ENCODE measurements at places on chromosomes 3 and 15.

DNA sequence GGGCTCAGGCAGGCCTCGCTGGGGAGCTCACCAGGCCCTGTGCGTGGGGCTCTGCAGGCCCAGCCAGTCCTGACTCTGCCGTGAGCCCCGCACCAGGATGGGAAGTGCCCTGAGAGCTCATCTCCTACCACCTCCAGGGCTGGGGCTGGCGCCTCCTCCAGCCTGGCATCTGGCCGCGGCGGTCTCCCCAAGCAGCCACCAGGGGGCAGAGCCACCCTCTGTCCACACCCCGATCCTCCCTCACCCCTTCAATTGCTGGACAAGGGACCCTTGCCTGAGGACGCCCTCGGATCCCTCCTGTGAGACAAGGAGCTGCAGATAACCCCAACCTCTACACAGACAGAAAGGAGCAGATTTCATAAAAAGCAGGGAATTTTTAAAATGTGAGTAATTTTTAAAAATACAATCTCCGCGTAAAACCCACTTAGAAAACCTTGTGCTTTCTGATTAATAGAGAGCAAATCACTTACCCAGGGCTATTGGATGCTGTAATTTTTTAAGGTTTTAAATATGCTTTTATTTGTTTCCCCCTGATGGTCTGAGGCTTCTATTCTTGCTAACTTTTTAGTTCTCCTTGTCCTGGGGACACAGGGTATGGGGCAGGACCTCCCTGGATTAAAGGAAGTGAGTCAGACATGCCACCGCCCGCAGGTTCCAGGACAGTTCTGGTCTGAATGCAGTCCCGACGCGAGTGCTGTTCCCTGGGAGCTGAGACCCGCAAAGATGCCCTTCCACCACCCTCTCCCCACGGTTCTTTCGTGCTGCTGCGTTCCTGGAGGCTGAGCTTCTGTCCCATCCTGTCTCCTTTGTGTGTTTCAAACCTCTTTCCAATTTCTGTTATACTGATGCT, 52.3 kb upstream of the CHRNA7 start:
- H3K4me3 ChIP-seq: no peak overlapping the region
- H3K4me1 ChIP-seq: no peaks in the 10 kb centered on the region
- no peak overlapping the region for H3K27ac ChIP-seq
- ATAC-seq: peak; percentile 62

GRCh38 chr3:6394944-6395343, 466.0 kb upstream of the GRM7 start:
- peaks cover 18% of the 10 kb centered on the region for H3K27me3 ChIP-seq
- H3K4me1 ChIP-seq: no peaks in the 10 kb centered on the region
- H3K4me3 ChIP-seq: no peak overlapping the region
- H3K36me3 ChIP-seq: no peaks in the 10 kb centered on the region

GRCh38 chr3:115099986-115100571, 47.0 kb downstream of the ZBTB20 start:
- peaks cover 25% of the 10 kb centered on the region for H3K36me3 ChIP-seq
- peak overlapping the region; percentile 78 for H3K4me3 ChIP-seq
- peak; percentile 74 for ATAC-seq
- H3K27me3 ChIP-seq: no peaks in the 10 kb centered on the region

DNA sequence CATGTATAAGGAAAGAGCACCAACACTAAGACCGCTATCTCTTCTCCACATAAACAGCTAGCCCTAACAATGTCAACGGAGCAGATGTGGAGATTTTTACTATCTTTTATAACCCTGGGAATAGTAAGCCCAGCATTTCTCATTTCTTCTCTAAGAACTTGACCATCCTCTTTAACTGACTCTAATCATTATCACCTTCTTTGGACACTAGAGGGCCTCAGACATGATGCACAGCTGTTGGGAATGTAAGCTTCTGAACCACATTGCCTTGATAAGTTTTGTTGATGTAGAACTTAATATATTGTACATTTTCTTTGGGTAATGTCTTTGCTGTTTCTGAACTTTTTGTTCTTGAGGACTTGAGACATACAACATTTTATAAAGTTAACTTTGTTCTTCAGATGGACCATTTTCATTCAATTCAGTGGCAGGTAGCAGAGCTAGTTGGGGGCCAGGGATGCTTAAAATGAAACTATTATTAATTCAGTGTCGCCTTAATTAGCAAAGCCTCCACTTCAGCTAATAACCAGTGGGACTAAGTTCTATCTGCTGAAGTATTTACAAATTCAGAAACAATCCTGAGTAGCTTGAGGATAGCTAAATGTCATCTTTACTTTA, 9.6 kb upstream of the TAGLN3 start:
- peak; percentile 74 for ATAC-seq
- no peak overlapping the region for H3K4me3 ChIP-seq
- H3K27me3 ChIP-seq: no peaks in the 10 kb centered on the region
- H3K27ac ChIP-seq: no peak overlapping the region
- H3K4me1 ChIP-seq: peaks cover 16% of the 10 kb centered on the region

GRCh38 chr15:62115847-62116246, 49.1 kb downstream of the C2CD4A start:
- no peak for ATAC-seq
- H3K36me3 ChIP-seq: no peaks in the 10 kb centered on the region
- H3K4me1 ChIP-seq: no peaks in the 10 kb centered on the region
- no peak overlapping the region for H3K27ac ChIP-seq

DNA sequence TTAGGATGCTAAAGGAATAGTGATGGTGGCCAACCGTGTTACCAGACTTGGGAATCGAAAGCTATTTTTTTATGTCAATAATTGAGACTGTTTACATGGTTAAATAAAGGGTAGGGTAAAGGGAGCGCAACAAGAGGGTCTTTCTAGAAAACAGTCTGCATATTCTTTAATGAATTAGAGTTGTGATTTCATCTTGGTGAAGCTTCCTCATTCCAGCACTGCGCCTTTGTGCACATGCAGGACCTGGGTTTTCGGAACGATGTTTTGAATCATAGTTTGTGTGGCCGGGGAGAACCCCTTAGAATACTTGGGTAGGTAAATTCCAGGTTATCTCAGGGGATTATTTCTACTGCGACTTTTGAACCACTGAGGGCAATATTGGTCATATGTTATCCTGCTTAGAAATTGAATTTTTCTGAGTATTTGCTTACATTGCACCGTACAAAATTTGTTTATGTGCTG, 1.3 kb downstream of the PIK3CA start:
- H3K27me3 ChIP-seq: no peaks in the 10 kb centered on the region
- H3K4me1 ChIP-seq: peaks cover 44% of the 10 kb centered on the region
- H3K4me3 ChIP-seq: peak overlapping the region; percentile 92
- H3K27ac ChIP-seq: no peak overlapping the region
- peak; percentile 60 for ATAC-seq

DNA sequence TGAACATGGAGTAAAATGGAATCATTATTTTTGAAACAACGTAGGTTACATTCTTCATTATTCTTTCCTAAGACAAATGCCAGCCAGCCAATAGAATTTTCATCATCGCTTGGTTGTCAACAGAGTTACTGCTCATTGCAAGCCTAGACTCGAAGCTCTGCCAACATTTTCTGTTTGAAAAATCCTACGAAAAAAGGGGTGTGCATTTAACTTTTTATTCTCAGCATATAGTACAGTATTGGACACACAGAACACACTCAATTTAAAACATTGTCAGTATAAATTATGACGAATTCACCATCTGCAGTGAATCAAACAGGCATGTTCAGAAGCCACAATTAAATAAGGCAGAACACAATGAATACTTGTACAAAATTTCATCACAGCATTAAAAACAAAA, 232.1 kb downstream of the NR1D2 start:
- H3K36me3 ChIP-seq: no peaks in the 10 kb centered on the region
- H3K27ac ChIP-seq: no peak overlapping the region
- no peak overlapping the region for H3K4me3 ChIP-seq
- no peak for ATAC-seq
- no peaks in the 10 kb centered on the region for H3K4me1 ChIP-seq

GRCh38 chr3:71162221-71162620, 421.3 kb downstream of the FOXP1 start:
- peaks cover 28% of the 10 kb centered on the region for H3K4me1 ChIP-seq
- ATAC-seq: no peak
- no peak overlapping the region for H3K27ac ChIP-seq
- no peak overlapping the region for H3K4me3 ChIP-seq
- peaks cover 40% of the 10 kb centered on the region for H3K36me3 ChIP-seq

- H3K27me3 ChIP-seq: no peaks in the 10 kb centered on the region
- H3K4me3 ChIP-seq: no peak overlapping the region
- H3K27ac ChIP-seq: no peak overlapping the region
- peaks cover 20% of the 10 kb centered on the region for H3K36me3 ChIP-seq
Observed at GRCh38 chr3:138199851-138200250, 12.8 kb downstream of the ARMC8 start.

DNA sequence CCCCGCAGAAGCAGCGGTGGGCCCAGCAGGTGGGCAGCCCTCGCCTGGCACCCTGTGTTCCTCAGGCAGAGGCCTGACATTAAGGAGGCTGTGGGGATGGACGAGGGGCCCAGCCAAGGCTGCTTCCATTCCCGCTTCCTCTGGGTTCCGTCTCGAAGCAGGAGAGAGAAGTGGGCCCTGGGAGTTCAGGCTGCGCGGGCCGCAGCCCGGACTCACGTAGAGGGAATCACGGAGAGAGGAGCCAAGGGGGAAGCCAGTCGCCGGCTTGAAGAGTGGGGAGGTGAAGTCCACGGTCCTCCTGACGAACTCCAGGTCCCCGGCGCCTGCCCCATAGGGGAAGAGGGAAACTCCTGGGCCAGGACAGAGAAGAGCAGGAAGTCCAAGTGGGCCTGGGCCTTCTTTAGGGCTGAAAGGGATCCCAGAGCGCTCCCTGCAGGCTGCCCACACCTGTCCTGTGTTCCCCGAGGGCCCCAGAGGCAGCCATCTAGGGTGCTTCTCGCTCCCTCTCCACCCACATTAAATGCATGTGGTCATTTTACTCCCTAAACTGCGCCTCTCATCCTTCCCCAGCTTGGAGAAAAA, 37.7 kb downstream of the MUC4 start:
- no peaks in the 10 kb centered on the region for H3K36me3 ChIP-seq
- no peaks in the 10 kb centered on the region for H3K4me1 ChIP-seq
- peaks cover 22% of the 10 kb centered on the region for H3K27me3 ChIP-seq
- H3K27ac ChIP-seq: no peak overlapping the region

- H3K27ac ChIP-seq: no peak overlapping the region
- peaks cover 1% of the 10 kb centered on the region for H3K27me3 ChIP-seq
- no peaks in the 10 kb centered on the region for H3K4me1 ChIP-seq
- no peaks in the 10 kb centered on the region for H3K36me3 ChIP-seq
Observed at GRCh38 chr3:156477323-156477722, 77.6 kb downstream of the SSR3 start.

DNA sequence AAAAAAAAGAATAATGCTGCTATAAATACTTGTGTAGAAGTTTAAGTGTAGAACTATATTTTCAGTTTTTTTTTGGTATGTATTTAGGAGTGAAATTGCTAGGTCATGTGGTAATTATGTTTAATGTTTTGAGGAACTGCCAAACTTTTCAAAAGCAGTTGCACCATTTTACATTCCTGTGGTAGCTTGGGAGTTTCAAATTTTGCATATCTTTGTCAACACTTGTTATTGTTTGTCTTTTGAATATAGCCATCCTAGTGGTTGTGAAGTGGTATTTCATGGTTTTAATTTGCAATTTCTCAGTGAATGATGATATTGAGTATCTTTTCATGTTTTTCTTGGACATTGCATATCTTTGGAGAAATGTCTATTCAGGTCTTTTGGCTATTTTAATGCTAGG, 30.4 kb downstream of the SKIL start:
- H3K27me3 ChIP-seq: no peaks in the 10 kb centered on the region
- no peak overlapping the region for H3K4me3 ChIP-seq
- H3K4me1 ChIP-seq: peaks cover 29% of the 10 kb centered on the region
- peaks cover 78% of the 10 kb centered on the region for H3K36me3 ChIP-seq
- ATAC-seq: no peak

- H3K36me3 ChIP-seq: no peaks in the 10 kb centered on the region
- H3K27me3 ChIP-seq: no peaks in the 10 kb centered on the region
- H3K27ac ChIP-seq: no peak overlapping the region
- ATAC-seq: no peak
- no peaks in the 10 kb centered on the region for H3K4me1 ChIP-seq
Observed at GRCh38 chr3:146277953-146278631, 27.2 kb upstream of the PLSCR4 start.

DNA sequence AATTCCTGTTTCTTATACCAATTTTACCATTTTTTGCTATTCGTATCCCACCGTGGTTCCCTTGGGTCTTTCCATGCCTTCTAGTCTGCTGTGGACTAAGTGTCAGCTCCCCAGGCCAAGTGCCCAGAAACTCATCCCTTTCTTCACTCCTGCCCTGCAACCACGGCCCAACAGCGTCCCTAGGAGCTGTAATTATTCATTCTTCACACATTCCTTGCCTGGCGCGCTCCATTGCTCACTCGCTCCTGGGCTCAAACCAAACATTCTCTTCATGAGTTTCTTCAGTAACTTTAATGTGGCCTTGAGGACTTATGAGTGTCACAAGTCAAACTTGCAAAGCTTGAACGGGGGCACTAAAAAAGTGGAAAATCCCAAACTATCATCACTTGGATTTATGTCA, 15.7 kb downstream of the GABRB3 start:
- H3K36me3 ChIP-seq: no peaks in the 10 kb centered on the region
- H3K4me1 ChIP-seq: no peaks in the 10 kb centered on the region
- ATAC-seq: no peak
- H3K27ac ChIP-seq: no peak overlapping the region
- no peak overlapping the region for H3K4me3 ChIP-seq

GRCh38 chr15:94028809-94029208, 202.6 kb upstream of the MCTP2 start:
- no peaks in the 10 kb centered on the region for H3K4me1 ChIP-seq
- H3K27me3 ChIP-seq: peaks cover 21% of the 10 kb centered on the region
- H3K27ac ChIP-seq: no peak overlapping the region
- no peak overlapping the region for H3K4me3 ChIP-seq

DNA sequence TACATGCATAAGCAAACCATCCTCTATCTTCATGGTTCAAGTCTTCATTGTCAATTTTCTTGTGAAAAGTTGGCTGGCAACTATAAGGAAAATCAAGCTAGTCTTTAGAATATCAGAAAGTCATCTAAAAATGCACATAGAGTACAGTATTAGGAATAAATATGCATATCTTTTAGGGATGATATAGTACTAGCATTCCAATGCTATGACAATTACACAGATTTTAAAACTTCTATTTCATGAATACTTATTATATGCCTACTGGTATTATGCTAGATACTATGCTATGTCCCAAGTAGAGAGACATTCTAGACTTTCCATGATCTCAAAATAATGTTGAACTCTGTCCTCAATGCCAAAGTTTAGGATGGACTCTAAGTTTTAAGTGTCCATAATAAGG, 81.3 kb upstream of the NAALADL2 start:
- H3K27ac ChIP-seq: no peak overlapping the region
- H3K27me3 ChIP-seq: no peaks in the 10 kb centered on the region
- H3K4me1 ChIP-seq: no peaks in the 10 kb centered on the region
- no peak for ATAC-seq

DNA sequence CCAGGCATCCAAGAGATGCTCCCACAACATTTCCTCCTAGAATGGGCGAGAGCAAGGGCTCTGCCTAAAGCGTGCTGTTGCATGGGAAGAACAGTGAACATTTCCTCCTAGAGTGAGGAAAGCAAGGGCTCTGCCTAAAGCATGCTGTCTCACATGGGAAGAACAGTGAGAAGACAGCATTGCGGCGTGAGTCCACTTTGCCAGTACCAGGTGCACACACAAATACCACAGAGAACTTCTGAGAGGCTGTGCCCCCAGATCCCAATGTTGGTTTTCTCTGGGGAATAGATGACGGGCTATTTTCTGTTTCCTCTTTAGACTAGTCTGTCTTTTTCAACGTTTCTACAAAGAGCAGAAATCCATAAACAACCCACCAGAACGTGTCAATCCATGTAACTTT, 142.9 kb downstream of the LRRK1 start:
- ATAC-seq: peak; percentile 61
- peaks cover 41% of the 10 kb centered on the region for H3K4me1 ChIP-seq
- H3K36me3 ChIP-seq: peaks cover 85% of the 10 kb centered on the region
- H3K27ac ChIP-seq: peak overlapping the region; percentile 87
- no peaks in the 10 kb centered on the region for H3K27me3 ChIP-seq
- peak overlapping the region; percentile 6 for H3K4me3 ChIP-seq
